ENCODE measurements at places on chromosomes 1 and 21. TPM values are rescaled to one million over a fixed set of nuclear protein-coding genes. Genes with fewer than 3 reads are reported as not detected.
A peak's percentile ranks its signal among the peaks of the same experiment; 100 is the strongest.

- DNase-seq: no peak
Observed at GRCh38 chr21:17340081-17340480, 172.8 kb upstream of the CXADR start.

- DNase-seq: no peak
Observed at GRCh38 chr1:71676979-71677925, 596.4 kb upstream of the ZRANB2 start.

DNA sequence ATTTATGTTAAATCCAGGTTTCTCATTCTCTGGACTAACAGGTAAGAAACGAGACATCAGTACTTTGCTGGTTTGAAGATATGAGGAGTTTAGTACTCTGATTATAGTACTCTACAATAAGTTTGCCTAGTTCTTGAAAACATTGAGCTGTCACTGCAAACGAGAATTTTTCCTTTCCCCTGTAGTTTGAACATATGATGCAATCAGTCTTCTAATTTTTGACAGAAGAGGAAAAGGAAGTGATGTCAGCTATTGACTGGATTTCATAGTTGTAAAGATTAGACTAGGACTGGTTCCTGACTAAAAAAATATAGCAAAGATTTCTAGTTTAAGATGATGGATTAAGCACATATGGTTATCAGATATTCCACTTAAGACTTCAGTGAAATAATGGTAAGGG is 461.9 kb downstream of the LRRIQ3 start:
- DNase-seq: no peak

- DNase-seq: no peak
Observed at GRCh38 chr21:45162115-45162514, 87.7 kb downstream of the ADARB1 start.

GRCh38 chr1:173478094-173478674 is 1.0 kb downstream of the PRDX6 start:
- no peak for DNase-seq

- no peak for DNase-seq
Observed at GRCh38 chr1:165600793-165601192, 30.2 kb upstream of the MGST3 start.

- DNase-seq: no peak
Observed at GRCh38 chr21:40134731-40135492, 267.7 kb downstream of the PCP4 start.

GRCh38 chr1:88998716-88999115 is 6.3 kb upstream of the KYAT3 start:
- no peak for DNase-seq

DNA sequence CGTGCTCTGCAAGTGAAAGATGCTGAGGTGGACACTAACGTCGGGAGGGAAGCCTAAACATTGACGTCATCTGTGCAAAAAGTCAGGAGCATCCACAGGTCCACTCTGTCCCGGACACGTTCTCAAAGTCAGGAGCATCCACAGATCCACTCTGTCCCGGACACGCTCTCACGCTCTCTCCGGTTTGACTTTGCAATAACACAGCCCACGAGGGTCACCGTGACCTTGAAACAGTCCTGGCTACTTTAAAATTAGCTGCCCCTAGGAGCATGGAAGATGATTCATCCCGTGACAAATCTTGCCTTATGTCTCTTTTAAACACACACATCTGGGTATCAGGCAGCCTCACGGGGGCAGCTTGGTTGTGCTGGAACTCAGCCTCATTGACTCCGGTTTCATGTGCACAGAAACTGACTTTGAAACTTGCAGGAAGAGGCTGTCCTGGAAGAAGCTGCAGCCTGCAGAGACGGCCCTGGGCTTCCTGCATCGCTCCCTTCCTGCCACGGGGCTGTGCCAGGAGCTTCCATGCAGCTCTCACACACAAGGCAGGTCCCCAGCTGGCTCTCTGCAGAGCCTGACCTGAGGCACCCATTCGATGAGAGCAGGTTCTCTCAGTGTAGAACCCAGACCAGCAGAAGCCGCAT is 18.1 kb upstream of the COL18A1 start:
- peak; percentile 14 for DNase-seq

DNA sequence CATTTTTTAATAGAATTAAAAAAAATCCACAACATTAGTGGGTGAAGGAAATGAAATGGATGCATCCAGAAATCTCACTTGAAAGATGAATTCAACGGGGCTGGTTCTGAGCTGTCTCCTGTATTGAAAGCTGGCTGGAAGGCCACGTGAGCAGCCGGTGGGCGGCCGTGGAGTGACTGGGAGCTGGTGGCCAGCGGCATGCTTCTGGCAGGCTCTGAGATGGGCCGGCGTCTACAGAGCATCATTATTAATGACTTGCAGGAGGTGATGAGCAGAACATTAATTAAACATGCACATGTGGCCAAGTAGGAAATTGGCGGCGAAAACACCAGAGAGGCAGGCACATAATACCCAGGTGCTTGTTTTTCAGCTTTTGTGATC is 115.6 kb upstream of the LMO4 start:
- DNase-seq: no peak

GRCh38 chr21:42003051-42003461 is 7.1 kb downstream of the ZBTB21 start:
- no peak for DNase-seq

DNA sequence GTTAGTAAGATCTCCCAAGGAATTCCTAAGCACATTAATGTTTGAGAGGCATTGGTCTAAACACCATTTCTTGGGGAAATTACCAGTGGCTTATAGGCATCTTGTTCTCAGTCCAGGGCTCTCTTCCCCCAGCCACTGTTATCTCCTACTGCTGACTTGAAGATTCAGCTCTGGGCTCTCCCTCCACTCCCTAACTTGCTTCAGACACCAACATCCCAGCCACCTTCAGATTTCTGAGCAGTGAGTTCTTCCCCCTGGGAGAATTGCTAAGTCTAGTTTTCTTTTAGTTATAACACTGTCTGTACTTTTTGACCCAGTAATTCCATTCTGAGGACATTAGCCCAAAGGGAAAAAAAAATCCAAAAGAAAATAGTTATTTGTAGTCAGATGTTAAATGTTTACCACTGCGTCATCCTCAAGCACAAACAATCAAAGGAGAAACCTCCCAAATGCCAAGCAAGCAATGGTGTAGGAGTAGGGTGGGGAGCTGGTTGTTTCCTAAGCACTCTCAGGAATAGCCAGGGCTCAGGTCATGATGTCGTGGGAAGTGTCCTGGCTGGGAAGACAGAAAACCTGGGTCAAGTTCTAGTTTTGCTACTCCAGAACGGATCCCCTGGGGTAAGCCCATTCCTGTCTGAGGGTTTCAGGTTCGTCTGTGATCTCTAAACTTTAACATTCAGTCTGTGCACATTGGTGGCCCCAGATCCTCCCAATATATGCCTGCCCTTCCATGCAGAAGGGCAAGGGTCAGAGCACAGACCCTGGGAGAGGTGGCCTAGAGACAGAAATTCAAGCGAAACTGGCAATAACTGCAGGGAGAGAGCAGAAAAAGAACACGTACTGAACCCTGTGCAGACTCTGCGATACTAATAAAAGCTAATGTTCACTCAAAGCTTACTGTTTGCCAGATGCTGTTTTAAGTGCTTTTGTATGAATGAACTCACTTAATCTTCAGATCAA is 191.1 kb upstream of the FGGY start:
- DNase-seq: no peak

GRCh38 chr1:243732637-243733036 is 117.4 kb downstream of the AKT3 start:
- DNase-seq: no peak

GRCh38 chr1:219938706-219939105 is 10.3 kb upstream of the SLC30A10 start:
- DNase-seq: no peak

GRCh38 chr1:160243767-160244166 is 18.6 kb downstream of the DCAF8 start:
- DNase-seq: no peak

- no peak for DNase-seq
Observed at GRCh38 chr1:219422811-219423598, 189.9 kb downstream of the ZC3H11B start.

- no peak for DNase-seq
Observed at GRCh38 chr1:38512789-38513188, 346.8 kb downstream of the RRAGC start.

DNA sequence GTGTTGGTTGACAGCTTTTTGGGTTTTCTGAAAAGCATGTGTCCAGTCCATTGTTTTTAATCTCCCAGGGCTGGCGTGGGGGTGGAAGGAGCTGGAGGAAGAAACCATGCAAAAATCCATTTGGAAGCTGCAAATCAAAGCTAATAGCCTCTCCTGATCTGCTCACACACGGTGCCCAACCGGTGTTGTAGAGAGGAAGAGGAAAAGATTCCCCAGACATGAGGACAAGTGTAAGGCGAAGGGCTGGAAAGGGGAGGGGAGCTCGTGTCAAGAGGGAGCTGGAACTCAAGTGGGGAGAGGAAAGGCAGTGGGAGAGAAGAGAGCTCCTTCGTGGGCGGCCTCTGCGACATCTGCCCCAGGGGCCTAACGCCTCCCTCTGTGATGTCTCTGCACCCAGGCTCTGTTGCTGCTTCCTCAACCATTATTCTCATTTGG is 112.3 kb upstream of the IRF2BP2 start:
- DNase-seq: no peak

DNA sequence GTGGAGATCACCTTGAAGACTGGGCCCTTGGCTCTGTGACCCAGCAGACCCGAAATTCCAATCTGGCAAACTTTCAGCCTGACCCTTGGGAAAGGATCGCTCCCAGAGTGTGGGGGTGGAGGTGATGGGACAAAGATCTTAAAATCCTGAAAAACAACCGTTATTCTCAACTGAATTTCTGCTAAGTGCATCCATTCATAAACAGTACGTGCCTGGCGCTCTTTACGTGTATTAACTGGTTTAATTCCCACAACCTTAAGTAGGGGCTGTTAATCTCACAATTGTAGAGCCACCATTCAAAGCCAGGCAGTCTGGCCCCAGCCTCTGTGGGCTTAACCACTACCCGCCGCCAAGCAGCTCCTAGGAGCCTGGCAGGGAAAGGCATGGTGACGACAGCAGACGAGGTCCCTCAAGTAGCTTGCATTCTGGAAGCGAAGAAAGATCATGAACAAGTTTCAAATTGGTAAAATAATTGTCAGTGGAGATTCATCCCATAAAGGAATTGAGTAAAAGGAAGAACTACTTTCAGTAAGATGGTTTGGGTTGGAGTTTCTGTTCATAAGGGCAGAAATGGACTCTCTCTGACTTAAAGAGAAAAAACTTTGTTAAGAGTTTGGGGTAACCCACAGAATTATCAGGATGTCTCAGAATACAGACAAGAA is 11.4 kb upstream of the RGS16 start:
- no peak for DNase-seq

DNA sequence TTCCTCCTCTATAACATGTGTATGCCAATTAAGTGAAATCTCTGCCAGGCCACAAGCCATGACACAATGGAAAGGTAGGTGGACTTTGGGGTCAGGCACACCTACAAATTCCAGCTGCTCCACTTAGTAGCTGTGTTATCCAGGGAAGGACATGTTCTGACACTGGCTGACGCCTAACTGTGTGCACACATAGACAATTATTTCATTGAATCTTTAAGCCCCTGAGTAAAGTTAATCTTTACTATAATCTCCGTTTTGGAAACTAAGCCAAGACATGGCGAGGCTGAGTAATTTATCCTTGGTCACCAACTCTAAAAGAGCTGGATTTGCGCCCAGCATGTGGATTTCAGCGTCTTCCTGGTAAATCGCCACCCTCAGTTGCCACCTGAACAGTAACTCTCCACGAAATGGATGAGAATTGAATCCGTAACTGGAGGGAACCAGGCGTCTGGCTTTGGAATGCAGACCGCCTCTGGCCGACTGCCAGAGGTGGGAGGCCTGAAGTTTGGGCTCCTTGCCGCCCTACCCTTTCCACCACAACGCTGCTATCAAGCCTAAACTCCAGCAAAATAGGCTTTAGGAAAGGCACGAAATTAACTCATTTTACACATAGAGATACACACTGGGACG is 888 bp upstream of the SNRPE start:
- no peak for DNase-seq

- DNase-seq: no peak
Observed at GRCh38 chr1:116559304-116559761, 11.5 kb downstream of the CD58 start.

The ESRRG gene
- total RNA-seq: 0.44 TPM

The IPP gene
- 6.2 TPM for total RNA-seq

The CLCA1 gene
- total RNA-seq: not detected

The MPZ gene
- total RNA-seq: 4.7 TPM

The CD84 gene
- total RNA-seq: not detected

The ST6GALNAC5 gene
- total RNA-seq: 0.29 TPM

The LRRC52 gene
- not detected for total RNA-seq

Data from glomerular endothelial cell (primary cell).